ENCODE measurements at places on chromosomes 6 and 20.

- DNase-seq, result no peak
These were observed 62.5 kb upstream of the MLIP start for GRCh38 chr6:54048782-54049181.

- no peak for DNase-seq
These were observed 1065.0 kb downstream of the EPHA7 start for GRCh38 chr6:92354270-92354829.

GRCh38 chr6:135102191-135102590 lies 47.6 kb upstream of the HBS1L start:
- DNase-seq, result no peak

- DNase-seq, result no peak
These were observed 28.4 kb upstream of the OR2J2 start for GRCh38 chr6:29142309-29142708.

DNA sequence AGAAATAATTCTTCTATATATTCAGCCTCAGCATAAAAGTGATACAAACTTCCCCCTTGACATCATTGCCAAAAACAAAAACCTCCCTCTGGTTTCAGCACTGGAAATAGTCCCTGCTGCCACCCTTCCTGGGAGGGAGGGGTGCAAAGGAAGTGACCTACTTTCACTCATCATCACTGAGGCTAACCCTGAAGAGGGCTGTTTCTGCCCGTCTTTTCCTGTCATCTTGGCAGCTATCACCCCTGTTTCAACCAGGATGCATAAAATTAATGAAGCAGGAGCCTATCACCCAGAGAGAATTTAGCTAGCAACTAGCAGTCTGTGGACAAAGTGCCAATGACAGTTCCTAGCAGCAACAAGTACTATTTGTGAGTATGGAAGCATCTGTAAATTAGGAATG lies 397.8 kb downstream of the LAMA2 start:
- no peak for DNase-seq

DNA sequence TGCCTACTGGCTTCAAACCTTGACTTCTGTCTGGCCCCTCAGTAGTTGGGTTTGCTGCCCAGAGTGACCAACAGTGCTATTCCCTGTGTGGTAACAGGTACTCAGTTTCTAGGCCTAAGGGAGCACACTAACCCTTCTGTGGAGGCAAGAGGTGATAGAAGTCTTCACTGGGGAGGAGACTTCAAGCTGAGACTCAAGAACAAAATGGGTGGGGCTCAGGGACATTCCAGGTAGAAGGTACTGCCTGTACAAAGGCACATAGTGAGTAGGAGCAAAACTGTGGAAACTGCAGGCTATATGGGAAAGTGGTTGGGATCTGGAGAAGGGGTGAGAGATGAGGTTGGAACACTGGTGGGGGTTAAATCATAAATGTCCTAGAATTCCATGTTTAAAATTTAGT lies 2.3 kb upstream of the SCAND1 start:
- no peak for DNase-seq

GRCh38 chr6:156647140-156647784 lies 129.9 kb upstream of the ARID1B start:
- no peak for DNase-seq
